ENCODE measurements at places on chromosomes 16 and 17.

DNA sequence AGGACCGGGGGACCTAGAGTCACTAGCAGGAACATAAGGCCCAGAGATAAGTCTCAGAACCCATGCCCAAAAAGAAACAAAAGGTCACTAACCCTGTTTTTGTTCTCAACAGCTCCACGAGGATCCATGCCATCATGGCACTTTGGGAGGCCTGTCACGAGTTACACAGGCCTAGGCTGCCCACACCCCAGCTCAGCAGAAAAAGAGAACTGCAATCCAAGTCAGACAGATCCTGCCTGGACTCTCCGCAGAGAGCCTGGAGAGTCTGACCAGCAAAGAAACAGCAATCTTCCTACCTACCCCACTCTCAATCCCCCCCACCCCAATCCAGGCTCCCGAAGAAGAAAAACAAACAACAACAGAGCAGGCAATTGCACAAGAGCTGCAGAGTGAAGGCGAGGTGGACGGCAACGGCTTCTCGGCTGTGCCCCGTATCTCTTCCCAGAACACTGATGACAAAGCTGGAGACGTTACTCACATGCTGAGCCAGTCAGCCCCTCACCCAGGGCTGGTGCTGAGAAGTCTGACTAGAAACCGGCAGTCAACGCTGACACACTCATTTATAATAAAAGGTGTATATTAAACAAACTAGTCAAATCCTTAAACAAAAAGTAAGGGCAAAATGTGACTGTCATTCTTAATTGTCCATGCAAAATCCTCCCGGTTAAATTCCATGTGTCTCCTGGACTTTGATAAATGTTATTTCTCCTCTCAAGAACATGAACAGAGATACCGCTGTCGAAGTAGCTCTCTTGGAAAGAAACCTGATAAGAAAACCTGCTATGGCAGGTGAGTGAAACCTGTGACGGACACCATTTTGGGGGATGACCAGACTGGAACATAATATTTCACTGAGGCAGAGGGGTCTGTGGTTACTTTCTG is 89.3 kb downstream of the SMG6 start:
- no peak for DNase-seq

- DNase-seq, result no peak
Measured at GRCh38 chr17:1630662-1631061, 2.0 kb upstream of the SLC43A2 start.

DNA sequence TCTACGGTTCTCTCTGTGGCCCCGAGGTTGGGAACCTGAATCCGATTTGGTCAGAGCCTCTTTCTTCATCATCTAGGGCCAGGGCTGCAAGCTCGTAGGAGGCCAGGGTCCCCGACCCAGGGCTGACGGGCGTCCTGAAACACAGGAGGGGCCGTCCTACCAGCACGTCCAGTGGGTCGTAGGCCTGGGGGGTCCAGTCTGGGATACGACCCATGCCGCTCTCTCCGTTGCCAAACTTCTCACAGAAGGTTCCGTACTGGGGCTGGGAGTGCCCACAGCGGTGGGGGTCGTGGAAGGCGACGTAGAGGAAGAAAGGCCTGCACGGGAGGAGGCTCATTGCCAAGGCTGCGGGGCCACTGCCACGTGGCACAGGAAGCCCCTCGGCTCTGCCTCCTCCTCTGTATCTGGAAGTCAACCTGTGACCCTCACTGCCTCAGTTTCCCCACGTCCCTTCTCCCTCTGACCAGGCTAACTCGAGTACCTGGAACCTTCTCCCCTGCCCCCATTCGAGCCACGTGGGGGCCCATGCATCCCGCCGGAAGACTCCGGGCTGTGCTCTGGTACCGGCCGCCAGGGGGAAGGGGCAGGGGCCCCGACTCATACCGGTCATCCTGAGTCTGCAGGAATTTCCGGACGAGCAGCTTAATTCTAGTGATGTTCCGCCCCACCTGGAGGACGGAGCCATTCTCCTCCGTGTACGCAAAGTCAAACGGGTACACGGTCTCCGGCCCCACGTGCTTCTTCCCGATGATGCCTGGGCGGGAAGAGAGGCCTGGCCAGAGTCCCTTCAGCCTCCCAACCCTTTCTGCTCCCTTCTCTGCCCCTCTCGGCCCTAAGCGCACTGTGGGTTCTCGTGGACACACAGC is 5.9 kb downstream of the SGSH start:
- no peak for DNase-seq

DNA sequence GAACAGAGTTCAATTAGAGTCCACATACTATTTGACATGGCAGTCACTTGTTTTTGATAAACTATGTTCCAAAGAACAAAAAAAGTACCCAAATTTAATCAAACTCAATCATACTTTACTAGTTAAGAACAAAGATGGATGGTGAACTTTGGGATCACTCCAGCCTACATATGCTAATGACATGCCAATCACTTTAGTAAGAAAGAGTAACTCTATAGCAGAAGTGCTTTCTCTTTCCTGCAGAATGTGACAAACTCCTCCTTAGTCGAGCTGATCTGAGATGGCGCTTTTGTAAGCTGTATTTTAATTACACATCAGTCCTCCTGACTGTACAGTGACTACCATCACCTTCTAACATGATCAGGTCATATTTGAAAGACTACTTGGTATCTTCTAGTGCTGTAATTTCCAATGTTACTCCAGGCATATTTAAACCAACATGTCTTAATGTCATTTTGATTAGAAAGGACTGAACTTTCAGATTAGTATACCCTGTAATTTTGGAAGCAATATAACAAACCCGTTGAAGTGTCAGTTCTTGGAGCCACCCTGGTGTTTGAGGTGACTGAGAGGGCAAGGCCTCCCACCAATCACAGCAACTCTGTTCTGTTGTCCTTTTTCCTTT is 4.1 kb downstream of the NETO2 start:
- no peak for DNase-seq

GRCh38 chr16:15833541-15833940 is 23.3 kb downstream of the MYH11 start:
- DNase-seq, result no peak

Measured in NCI-H748 treated with DMSO at 0.1 percent for 48 hours (cell line).